Spleen (tissue), 13 donors: ENCODE measurements at places on chromosomes 2 and 18. TPM values are rescaled to one million over a fixed set of nuclear protein-coding genes. Genes with fewer than 3 reads are reported as not detected.

Gene FAM228A
- 0.26 TPM for polyA plus RNA-seq

DNA sequence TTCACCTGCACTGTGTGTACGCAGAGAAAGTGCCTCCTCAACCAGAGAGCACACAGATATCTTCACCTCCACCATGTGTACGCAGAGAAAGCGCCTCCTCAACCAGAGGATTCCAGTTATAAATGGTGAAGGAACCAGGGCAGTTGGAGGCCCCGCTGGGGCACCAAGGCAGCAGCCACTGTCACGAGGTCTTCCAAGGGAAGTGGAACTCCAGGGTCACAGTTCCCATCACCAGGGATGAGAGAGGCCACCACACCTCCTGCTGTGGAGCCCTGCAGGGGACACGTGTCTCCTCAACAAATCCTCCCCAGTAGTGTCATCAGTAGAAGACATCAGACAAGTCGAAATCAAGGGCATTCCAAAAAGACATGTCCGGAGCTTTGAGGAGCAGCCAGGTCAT lies 28.2 kb upstream of the NFATC1 start:
- no peaks in the 10 kb centered on the region for H3K27me3 ChIP-seq
- peaks cover 11% of the 10 kb centered on the region for H3K4me1 ChIP-seq
- peaks cover 5% of the 10 kb centered on the region for H3K36me3 ChIP-seq

DNA sequence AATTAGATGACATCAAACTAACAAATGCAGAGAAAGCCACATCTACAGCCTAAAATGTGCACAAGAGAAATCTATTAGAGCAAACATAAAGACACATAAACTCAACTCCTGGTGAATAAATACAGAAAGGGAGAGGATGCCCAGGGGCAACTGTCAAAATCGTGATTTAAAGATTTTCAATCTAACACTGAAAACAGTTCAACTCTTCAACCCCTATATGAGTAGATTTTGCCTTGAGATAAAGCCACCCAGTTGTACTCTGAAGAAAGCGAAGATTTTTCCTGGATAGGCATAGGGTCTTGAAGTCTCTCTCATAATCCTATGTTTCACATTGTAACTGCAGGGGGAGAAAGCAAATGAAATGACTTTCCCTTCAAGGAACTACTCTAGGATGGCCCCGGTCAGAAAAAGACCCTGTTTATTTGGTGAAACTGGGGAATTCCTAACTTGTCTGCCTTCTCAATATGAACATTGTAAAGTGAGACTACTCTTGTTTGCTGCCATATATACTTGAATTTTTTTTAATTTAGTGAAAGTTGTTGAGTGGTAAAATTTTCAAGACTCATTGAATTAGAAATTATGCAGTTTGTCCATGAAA lies 226.7 kb downstream of the ERBB4 start:
- no peaks in the 10 kb centered on the region for H3K27me3 ChIP-seq
- H3K36me3 ChIP-seq: no peaks in the 10 kb centered on the region
- H3K4me1 ChIP-seq: no peaks in the 10 kb centered on the region
- H3K27ac ChIP-seq: no peak overlapping the region
- no peak for DNase-seq

Gene GLB1L
- 3.6 TPM for polyA plus RNA-seq

- no peak for DNase-seq
- peaks cover 6% of the 10 kb centered on the region for H3K4me1 ChIP-seq
- H3K4me3 ChIP-seq: no peak overlapping the region
- H3K36me3 ChIP-seq: no peaks in the 10 kb centered on the region
Measured at GRCh38 chr18:44521668-44522022, 159.0 kb upstream of the SETBP1 start.
